Effector memory CD8-positive, alpha-beta T cell (primary cell): ENCODE measurements at places on chromosomes 5 and 9.
A peak's percentile ranks its signal among the peaks of the same experiment; 100 is the strongest.

GRCh38 chr5:62001640-62002039 is 304.4 kb upstream of the KIF2A start:
- H3K27me3 ChIP-seq = no peaks in the 10 kb centered on the region
- H3K36me3 ChIP-seq = no peaks in the 10 kb centered on the region
- no peak overlapping the region for H3K4me3 ChIP-seq
- DNase-seq = no peak
- H3K27ac ChIP-seq = no peak overlapping the region

- no peaks in the 10 kb centered on the region for H3K36me3 ChIP-seq
- H3K27me3 ChIP-seq = no peaks in the 10 kb centered on the region
- H3K27ac ChIP-seq = no peak overlapping the region
- DNase-seq = no peak
- H3K4me3 ChIP-seq = no peak overlapping the region
These were observed 61.8 kb upstream of the PRDM9 start for GRCh38 chr5:23445573-23445972.

GRCh38 chr5:177233802-177234201 is 69.7 kb downstream of the RAB24 start:
- no peaks in the 10 kb centered on the region for H3K27me3 ChIP-seq
- no peak overlapping the region for H3K4me3 ChIP-seq
- H3K27ac ChIP-seq = peak overlapping the region; percentile 84
- peaks cover 37% of the 10 kb centered on the region for H3K36me3 ChIP-seq

- DNase-seq = no peak
- no peaks in the 10 kb centered on the region for H3K4me1 ChIP-seq
- H3K27me3 ChIP-seq = no peaks in the 10 kb centered on the region
These were observed 2125.8 kb upstream of the WWC1 start for GRCh38 chr5:166165596-166165995.

- H3K4me3 ChIP-seq = no peak overlapping the region
- no peak overlapping the region for H3K27ac ChIP-seq
- peaks cover 1% of the 10 kb centered on the region for H3K4me1 ChIP-seq
- peaks cover 39% of the 10 kb centered on the region for H3K27me3 ChIP-seq
These were observed 74.2 kb upstream of the GRAMD2B start for GRCh38 chr5:126348855-126349635.

DNA sequence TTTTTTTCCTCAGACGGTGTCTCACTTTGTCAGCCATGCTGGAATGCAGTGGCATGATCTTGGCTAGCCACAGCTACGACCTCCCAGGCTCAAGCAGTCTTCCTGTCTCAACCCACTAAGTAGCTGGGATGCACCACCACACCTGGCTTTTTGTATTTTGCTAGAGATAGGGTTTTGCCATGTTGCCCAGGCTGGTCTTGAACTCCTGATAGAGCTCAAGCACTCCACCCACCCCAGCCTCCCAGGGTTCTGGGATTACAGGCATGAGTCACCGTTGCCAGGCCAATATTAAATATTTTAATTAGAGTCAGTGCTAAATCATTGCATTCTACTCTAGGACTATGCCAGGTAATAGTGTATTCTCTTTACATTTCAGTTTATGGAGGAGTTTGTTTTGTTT is 41.5 kb downstream of the UBE2R2 start:
- H3K27ac ChIP-seq = peak overlapping the region; percentile 69
- H3K27me3 ChIP-seq = no peaks in the 10 kb centered on the region
- peaks cover 18% of the 10 kb centered on the region for H3K36me3 ChIP-seq
- peaks cover 48% of the 10 kb centered on the region for H3K4me1 ChIP-seq

GRCh38 chr9:96203867-96204501 is 98.0 kb downstream of the HSD17B3 start:
- peak overlapping the region; percentile 11 for H3K27ac ChIP-seq
- DNase-seq = peak; percentile 36
- H3K4me1 ChIP-seq = peaks cover 13% of the 10 kb centered on the region
- peak overlapping the region; percentile 50 for H3K4me3 ChIP-seq
- H3K36me3 ChIP-seq = no peaks in the 10 kb centered on the region
- no peaks in the 10 kb centered on the region for H3K27me3 ChIP-seq

- H3K27me3 ChIP-seq = no peaks in the 10 kb centered on the region
- DNase-seq = no peak
- no peak overlapping the region for H3K27ac ChIP-seq
- H3K4me3 ChIP-seq = no peak overlapping the region
- peaks cover 4% of the 10 kb centered on the region for H3K36me3 ChIP-seq
- H3K4me1 ChIP-seq = no peaks in the 10 kb centered on the region
These were observed 347.0 kb upstream of the ADAMTSL1 start for GRCh38 chr9:18126831-18127498.

GRCh38 chr5:61180886-61181285 is 18.6 kb upstream of the SMIM15 start:
- H3K27me3 ChIP-seq = peaks cover 15% of the 10 kb centered on the region
- no peaks in the 10 kb centered on the region for H3K4me1 ChIP-seq
- no peaks in the 10 kb centered on the region for H3K36me3 ChIP-seq
- H3K27ac ChIP-seq = no peak overlapping the region

GRCh38 chr5:66597183-66597757 is 1.1 kb downstream of the MAST4 start:
- no peak overlapping the region for H3K27ac ChIP-seq
- DNase-seq = no peak
- H3K27me3 ChIP-seq = peaks cover 57% of the 10 kb centered on the region
- no peaks in the 10 kb centered on the region for H3K36me3 ChIP-seq

DNA sequence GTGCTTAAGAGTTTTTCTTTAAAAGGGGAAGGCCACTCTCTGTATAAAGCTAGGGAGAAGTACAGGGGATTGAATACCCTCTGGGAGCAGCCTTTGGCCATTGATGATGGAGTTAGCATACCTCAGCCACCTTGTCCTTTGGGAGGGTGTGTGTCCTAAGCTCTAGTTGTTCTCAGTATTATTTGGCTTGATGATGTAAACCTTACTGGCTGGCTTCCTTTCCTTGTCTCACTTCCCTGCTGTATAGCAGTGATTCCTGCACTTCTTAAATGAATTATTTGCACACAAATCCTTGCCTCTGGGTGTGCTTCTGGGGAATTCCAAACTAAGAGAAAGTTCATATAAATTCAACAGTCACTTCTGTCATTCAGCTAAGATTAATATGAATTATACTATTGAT is 234.9 kb upstream of the RIOK2 start:
- H3K36me3 ChIP-seq = no peaks in the 10 kb centered on the region
- H3K4me1 ChIP-seq = no peaks in the 10 kb centered on the region
- H3K4me3 ChIP-seq = no peak overlapping the region
- DNase-seq = no peak

DNA sequence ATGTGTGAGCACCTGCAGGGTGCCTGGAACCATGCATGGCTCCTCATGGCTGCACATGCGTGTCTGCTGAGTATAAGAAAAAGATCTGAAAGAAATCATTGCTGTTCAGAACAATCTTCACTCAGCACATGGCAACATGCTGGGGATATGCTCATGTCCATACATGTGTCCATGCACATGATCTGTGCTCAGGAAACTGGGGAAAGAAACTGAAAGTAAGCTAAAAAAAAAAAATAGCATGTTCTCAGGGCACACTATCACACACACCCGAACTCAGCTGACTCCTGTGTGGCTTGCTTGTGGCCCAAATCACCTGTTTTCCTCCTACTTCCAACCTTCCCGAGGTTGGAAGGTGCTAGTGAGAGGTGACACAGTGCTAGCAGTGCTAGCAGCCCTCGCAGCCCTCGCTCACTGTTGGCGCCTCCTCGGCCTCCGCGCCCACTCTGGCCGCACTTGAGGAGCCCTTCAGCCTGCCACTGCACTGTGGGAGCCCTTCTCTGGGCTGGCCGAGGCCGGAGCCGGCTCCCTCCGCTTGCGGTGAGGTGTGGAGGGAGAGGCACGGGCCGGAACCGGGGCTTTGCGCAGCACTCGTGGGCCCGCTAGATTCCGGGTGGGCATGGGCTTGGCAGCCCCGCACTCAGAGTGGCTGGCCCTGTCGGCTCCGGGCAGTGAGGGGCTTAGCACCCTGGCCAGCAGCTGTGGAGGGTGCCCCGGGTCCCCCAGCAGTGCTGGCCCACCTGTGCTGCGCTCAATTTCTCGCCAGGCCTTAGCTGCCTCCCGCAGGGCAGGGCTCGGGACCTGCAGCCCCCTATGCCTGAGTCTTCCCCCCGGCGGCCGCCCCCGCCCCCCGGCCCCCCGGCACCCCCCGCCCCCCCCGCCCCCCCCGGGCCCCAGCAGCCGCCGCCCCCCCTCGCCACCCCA is 76.0 kb downstream of the GADD45G start:
- H3K27ac ChIP-seq = no peak overlapping the region
- no peaks in the 10 kb centered on the region for H3K4me1 ChIP-seq
- no peak for DNase-seq

- H3K36me3 ChIP-seq = no peaks in the 10 kb centered on the region
- H3K27me3 ChIP-seq = peaks cover 7% of the 10 kb centered on the region
- no peak for DNase-seq
- H3K27ac ChIP-seq = no peak overlapping the region
- no peaks in the 10 kb centered on the region for H3K4me1 ChIP-seq
These were observed 11.1 kb downstream of the ZNF608 start for GRCh38 chr5:124735169-124735858.

GRCh38 chr9:118809160-118809625 is 560.0 kb downstream of the BRINP1 start:
- H3K4me1 ChIP-seq = no peaks in the 10 kb centered on the region
- H3K27me3 ChIP-seq = no peaks in the 10 kb centered on the region
- no peak overlapping the region for H3K27ac ChIP-seq

DNA sequence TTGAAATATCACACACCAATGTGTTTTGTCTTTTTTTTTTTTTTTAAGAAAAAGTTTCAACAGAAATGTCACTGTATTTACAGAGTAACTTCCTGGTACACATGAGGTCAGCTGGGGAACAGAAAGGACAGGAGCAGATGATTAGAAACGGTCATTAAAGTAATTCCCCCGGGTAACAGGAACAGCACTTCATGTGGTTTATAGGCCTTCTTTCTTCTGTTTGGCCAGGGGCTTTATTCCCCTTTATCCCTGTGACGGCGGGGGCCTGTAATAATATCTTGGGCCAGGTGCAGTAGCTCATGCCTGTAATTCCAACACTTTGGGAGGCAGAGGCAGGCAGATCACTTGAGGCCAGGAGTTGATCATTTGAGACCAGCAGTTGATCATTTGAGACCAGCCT is 30.5 kb upstream of the MSH3 start:
- H3K27ac ChIP-seq = no peak overlapping the region

GRCh38 chr9:123290764-123291163 is 22.4 kb upstream of the STRBP start:
- no peak for DNase-seq
- no peaks in the 10 kb centered on the region for H3K4me1 ChIP-seq
- no peaks in the 10 kb centered on the region for H3K36me3 ChIP-seq

DNA sequence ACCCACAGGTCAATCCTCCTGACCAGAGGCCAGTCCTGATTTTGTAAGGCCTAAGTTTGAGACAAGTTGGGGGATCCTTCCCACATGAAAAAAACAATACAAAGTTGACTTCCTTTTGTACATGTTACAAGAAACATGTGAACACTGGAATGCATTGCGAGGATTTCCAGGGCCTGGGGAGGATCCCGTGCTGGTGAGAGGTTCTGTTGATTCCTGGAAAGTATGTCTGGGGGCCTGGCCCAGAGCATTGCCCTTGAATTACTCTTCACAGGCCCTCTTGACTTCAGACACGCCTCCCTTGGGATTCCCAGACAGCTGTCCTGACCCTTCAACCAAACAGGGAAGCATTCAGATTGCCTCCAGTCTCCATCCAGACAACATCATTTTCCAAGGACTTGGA is 234.2 kb upstream of the IRX2 start:
- H3K36me3 ChIP-seq = no peaks in the 10 kb centered on the region
- H3K4me3 ChIP-seq = no peak overlapping the region
- H3K27me3 ChIP-seq = no peaks in the 10 kb centered on the region

DNA sequence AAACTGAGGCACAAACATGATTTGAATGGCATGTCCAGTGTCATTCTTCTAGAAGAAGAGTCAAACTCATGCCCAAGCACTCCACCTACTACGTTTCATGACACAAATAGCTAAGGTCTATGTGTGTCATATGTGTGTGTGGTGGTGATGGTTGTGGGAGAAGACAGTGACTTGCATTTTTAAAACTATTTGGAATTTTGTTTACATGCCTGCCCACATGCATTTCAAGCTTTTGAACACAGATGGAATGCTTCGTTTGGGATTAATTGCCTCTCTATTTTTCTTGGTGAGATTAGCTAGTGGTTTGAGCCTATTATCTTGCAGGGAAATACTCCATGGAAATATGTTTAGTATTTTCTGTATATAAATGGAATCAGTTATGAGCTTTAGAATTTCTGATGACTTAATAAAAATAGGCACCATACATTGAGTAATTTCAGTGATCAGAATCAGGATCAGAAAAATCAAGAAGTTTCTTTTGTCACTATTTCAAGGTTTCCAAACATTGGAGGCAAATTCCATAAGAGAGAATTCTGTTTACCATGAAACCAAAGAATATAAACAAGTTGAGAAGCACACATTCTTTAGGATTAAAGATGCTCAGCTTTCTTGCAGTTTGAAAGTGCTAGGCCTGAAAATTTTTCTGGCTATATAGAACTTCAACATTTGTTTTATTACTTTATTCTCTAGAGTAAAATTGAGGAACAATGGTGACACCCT is 260.3 kb upstream of the SEMA6A start:
- H3K27ac ChIP-seq = no peak overlapping the region
- H3K4me3 ChIP-seq = no peak overlapping the region
- H3K36me3 ChIP-seq = peaks cover 3% of the 10 kb centered on the region
- no peak for DNase-seq
- H3K27me3 ChIP-seq = no peaks in the 10 kb centered on the region

GRCh38 chr9:6788162-6789016 is 30.6 kb downstream of the KDM4C start:
- peaks cover 13% of the 10 kb centered on the region for H3K36me3 ChIP-seq
- peak overlapping the region; percentile 25 for H3K27ac ChIP-seq
- DNase-seq = no peak
- peaks cover 37% of the 10 kb centered on the region for H3K4me1 ChIP-seq
- no peak overlapping the region for H3K4me3 ChIP-seq

DNA sequence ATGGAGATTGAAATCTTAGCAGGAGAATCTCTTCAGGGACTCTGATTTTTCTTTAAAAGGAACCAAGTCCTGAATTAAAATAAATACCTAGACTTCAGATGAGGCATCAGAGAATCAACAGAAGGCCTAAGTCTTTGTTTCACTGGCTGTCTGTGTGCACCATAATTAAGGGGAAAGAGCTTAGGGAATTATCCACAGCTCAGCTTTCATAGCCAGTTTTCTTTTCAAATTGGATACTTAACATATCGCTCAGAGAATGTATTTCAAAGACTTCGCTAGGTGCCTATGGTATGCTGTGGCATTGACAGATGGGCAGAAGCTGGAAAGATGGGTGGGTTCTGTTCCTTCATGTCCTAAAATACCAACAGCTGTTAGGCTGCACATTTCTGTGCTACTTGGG is 325.8 kb downstream of the TMEM38B start:
- no peaks in the 10 kb centered on the region for H3K36me3 ChIP-seq
- H3K4me1 ChIP-seq = no peaks in the 10 kb centered on the region
- no peaks in the 10 kb centered on the region for H3K27me3 ChIP-seq
- no peak for DNase-seq

- no peaks in the 10 kb centered on the region for H3K36me3 ChIP-seq
- no peak overlapping the region for H3K4me3 ChIP-seq
- H3K27me3 ChIP-seq = peaks cover 47% of the 10 kb centered on the region
- no peak overlapping the region for H3K27ac ChIP-seq
- peaks cover 4% of the 10 kb centered on the region for H3K4me1 ChIP-seq
These were observed 68.2 kb downstream of the EBF1 start for GRCh38 chr5:159031513-159031912.

GRCh38 chr9:107597743-107598217 is 108.2 kb upstream of the KLF4 start:
- DNase-seq = no peak
- no peak overlapping the region for H3K27ac ChIP-seq
- H3K36me3 ChIP-seq = no peaks in the 10 kb centered on the region
- H3K27me3 ChIP-seq = no peaks in the 10 kb centered on the region
- H3K4me1 ChIP-seq = no peaks in the 10 kb centered on the region
